ENCODE measurements at places on chromosomes 3 and 15.

DNA sequence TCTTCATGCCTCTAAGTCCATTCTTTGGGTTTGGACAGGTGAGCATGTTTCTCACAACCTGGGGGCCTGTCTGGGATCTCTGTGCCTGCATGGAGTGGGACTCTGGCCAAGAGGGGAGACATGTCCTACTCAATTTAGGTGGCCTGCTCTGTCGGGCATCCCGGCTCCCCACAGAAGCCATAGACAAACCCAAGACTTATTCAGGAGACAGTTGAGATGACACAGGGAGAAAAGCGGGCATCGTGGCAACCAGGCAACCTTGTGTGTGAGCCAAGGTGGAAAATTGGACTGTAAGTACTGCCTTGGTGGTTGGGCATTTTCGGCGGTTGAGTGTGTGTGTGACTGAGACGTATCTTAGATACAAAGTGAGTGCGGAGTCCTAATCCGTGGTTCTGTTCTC, 40.5 kb downstream of the PPCDC start:
- no peak for DNase-seq

DNA sequence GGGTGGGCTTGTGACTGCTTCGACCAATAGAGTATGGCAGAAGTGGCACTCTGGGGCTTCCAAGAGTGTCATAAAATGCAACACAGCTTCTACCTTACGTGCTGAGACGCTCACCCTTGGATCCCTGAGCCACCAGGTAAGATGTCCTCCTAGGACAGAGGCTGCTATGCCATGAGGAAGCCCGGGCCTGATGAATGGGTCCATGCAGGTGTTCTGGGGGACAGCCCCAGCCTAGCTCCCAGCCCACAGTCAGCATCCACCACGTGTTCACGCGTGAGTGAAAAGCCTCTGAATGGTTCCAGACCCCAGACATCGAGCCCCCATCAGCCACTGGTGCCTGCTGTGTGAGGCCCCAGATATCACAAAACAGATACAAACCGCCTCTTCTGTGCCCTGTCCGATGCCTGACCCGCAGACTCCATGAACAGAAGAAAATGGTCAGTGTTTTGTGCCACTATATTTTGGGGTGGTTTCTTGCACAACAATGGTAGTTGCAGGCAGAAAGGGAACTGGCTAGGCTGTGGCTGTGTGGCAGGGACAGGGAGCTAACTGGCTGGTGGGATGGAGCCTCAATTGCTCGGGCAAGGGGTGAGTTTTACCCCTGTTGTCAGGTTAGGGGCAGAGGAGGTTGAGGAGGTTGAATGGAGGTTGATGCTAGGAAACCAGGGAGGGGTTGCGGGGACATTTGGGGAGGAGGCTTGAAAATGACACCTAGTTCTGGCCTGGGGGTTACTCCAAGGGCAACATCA, 92.2 kb downstream of the LINGO1 start:
- no peak for DNase-seq

GRCh38 chr15:77554306-77555080, 78.2 kb downstream of the LINGO1 start:
- no peak for DNase-seq

DNA sequence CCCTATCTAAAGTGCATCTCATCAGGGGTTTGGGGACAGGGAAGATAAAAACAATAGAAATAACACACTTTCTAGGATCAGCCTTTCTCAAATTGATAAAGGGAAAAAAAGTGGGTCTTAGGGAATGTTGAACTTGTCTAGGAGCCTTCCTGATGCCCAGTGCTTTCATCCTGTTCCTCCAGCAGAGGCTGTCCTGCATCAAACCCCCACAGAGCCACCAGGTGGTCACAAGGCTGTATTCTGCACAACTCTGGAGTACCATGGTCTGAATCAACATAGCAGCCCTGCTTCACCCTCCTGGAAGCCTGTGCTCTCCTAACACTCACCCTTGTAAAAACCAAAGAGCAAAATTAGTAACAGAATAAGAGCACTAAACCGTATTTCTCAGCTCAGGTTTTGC, 118.5 kb upstream of the SLC25A36 start:
- DNase-seq: no peak

DNA sequence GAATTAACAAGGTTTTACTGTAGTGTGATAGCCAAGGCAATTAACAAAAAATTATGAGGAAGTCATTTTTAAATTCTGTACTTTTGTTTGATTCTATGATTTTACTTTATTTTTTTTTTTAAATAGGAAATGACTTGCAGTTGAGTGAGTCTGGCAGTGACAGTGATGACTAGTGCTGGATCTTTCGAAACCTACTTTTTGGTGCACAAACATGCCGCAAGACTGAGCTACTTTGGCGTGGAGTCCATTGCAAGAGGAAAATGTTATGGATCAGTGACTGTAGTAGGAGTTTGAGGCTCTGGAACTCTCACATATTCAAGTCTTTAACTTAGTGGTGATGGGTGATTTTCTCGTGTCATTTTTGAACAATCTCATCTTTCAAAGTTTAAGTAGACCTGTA, 11.6 kb downstream of the EAF1 start:
- no peak for DNase-seq

- no peak for DNase-seq
Observed at GRCh38 chr3:177122183-177122856, 75.0 kb downstream of the TBL1XR1 start.

GRCh38 chr3:23288286-23288685, 85.2 kb downstream of the UBE2E2 start:
- DNase-seq: no peak

GRCh38 chr3:17023006-17023664, 138.4 kb downstream of the PLCL2 start:
- peak; percentile 5 for DNase-seq

- no peak for DNase-seq
Observed at GRCh38 chr3:173921732-173922131, 524.2 kb downstream of the NLGN1 start.

GRCh38 chr3:23885210-23885609, 31.6 kb downstream of the NKIRAS1 start:
- DNase-seq: no peak

DNA sequence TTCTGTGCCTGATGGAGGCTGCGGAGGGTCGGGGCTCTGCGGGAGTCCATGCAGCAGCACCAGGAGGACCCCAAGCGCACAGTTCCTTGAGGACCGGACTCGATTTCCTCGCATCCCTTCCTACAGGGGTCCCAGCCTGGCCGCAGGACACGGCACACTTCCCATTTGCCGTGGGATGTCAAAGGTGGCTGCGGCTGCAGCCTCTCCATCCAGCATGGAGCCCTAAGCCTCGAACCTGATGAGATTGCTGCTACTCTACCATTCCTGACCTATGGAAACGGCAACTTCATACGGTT, 40.6 kb downstream of the RGMA start:
- no peak for DNase-seq

DNA sequence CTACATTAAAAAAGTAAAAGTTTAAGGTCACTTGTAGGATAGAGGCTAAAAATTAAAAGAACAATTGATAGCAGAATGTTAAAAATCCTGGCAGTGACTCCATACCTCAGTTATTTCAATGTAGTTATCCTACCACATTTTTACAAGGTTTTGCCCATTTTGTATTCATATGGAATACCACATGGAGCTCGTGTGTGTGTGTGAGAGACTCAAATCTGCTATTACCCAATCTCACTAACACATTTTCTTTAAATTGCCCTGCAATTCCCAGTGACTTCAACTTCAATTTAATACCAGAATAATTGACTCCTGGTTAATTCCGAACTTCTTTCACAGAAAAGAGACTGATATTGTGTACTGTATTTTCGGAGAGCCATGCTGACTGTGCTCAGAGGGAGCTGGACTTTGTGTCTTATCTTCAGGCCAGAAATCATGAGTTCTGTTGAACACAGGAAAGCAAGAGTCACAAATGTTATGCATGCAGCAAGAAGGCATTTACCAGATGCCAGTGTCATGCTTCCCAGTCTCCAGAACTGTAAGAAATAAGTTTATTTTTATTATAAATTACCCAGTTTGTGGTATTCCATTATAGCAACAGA, 529.0 kb upstream of the NECTIN3 start:
- no peak for DNase-seq

DNA sequence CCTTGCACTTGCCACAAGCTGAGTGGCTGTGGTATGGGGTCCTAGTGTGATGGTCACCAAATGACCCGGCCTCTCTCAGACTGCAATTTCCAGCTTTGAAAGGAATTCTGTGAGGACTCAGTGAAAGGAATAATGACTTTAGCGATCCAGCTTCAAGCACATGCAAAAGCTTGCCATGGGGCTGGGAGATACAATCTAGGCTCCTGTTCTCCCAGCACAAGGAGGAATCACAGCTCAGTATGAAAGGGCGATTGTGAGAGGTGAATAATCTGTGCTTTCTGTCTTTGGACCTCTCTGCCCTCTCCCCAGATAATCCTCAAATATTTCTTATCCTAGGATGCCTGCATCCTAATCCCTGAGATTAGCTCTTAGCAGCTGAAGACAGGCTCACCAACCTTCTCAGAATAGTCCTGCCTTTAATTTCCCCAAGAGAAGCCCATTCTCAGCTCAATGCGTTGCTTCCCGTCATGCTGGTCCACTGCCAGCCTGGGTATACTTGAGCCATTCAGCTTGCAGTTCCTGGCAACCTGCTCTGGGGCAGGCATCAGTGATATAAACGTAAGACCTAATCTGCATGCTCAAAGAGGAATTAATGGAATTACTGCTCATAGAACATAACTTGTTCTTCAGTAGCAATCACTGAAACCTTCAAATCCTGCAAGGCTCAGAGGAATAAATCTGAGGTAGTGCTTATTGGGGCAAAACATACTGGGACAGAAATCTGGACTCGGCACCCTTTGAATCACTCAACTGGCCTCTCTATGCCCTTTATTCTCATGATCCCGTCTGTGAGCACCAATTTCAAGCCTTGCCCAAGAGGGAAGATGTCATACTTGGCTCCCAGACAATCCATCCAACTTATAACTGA, 15.1 kb downstream of the TLNRD1 start:
- DNase-seq: no peak

- no peak for DNase-seq
Observed at GRCh38 chr3:156509189-156510174, 45.4 kb downstream of the SSR3 start.

GRCh38 chr3:134885877-134886621, 91.0 kb downstream of the EPHB1 start:
- no peak for DNase-seq

GRCh38 chr3:122577409-122578031, at the start of gene PARP15:
TSS of gene PARP15 (plus strand) at chr3:122577650. CDS start at chr3:122577668, 18 bp downstream.
- DNase-seq: peak; percentile 11

GRCh38 chr3:114642951-114643741, 349.3 kb downstream of the TIGIT start:
- no peak for DNase-seq

- DNase-seq: no peak
Observed at GRCh38 chr15:38471974-38472373, 18.0 kb downstream of the FAM98B start.

- DNase-seq: no peak
Observed at GRCh38 chr15:92617549-92618520, 37.7 kb downstream of the FAM174B start.

- DNase-seq: no peak
Observed at GRCh38 chr3:55169608-55170072, 241.8 kb upstream of the LRTM1 start.

GRCh38 chr3:186787642-186788481, 4.5 kb downstream of the EIF4A2 start:
- DNase-seq: no peak

DNA sequence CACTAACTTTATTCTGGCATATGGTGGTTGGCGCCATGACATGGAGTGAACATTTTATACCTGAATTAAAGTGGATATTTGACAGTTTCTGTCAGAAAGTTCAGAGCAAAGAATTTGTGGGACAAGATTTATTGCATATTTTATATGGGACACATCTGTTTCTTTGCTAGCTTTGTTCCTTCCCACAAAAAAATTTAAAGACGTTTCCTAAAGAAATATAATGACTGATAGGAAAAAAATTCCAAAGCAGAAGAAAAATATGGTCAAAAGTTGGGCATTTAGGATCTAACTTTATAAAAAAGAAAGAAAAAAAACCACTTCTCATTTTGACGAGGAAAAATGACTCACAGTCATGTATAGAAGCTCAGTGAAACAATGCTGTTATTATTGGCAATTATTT, 101.6 kb downstream of the GREM1 start:
- DNase-seq: no peak

GRCh38 chr3:125957674-125958510, 11.1 kb upstream of the ROPN1B start:
- no peak for DNase-seq

DNA sequence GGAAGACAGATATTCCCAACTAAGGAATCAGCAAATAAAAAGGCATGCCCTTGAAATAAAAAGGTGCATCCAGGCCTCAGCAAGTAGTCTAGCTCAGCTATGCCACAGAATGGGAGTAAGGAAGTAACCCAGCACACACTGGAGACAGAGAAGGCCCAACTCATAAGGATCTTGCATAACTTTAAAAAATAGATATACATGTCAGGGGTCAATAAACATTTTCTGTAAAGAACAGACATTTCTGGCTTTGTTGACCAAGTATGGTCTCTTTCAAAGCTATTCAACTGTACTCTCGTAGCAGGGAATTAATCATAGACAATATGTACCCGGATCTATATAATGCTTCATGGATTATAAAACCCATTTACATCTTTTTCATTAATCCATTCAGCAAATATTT, 449.3 kb downstream of the TAFA4 start:
- no peak for DNase-seq

GRCh38 chr3:134084242-134084950, 54.7 kb upstream of the SLCO2A1 start:
- no peak for DNase-seq

Measured in T-helper 9 cell (primary cell).